ENCODE measurements at places on chromosomes 1 and 21. TPM values are rescaled to one million over a fixed set of nuclear protein-coding genes. Genes with fewer than 3 reads are reported as not detected.

The LCA5L gene
- polyA plus RNA-seq, result 1.1 TPM

- no peak for DNase-seq
Observed at GRCh38 chr1:223364685-223365382, 858 bp upstream of the SUSD4 start.

- DNase-seq, result no peak
Observed at GRCh38 chr1:197145446-197146024, 934 bp downstream of the ASPM start.

DNA sequence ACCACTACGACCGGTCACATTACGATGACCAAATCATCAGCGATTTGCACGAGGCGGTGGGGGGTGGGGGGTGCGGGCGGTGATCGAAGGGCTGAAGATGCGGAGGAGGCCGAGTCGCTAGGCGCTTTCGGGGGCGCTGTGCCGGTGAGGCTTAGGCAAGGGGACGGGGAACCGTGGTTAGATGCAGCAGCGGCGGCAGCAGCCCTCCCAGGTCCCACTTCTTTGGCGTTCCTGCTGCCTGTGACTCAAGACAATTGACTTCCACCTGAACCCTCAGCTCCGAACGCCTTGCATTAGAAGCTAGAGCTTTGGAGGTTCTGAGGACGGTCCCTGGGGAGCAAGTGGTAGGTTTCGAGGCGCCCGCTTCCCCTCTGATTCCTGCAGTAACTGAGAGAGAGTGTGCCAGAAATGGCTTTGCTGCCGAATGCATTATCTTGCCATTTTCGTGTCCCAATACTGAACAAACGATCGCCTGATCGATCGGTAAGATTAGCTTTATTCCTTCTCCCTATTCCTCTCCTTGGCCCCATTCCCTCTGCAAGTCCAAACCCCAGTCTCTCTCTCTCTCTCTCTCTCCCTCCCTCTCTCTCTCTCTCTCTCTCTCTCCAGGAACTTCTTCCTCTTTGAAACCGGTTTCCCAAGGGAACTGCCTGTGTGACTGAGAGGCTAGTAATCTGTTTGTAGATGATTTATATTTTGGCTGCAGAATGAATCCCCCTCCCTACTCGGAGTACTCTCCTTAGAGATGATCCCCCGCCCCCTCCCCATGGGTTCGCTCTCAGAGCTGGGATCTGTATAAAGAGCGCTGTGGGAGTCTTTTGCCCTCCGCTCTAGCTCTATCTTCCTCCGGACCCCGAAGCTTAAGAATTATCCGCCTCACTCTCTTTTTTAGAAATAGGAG lies 735 bp upstream of the BRINP3 start:
- no peak for DNase-seq

The NUP210L gene
- polyA plus RNA-seq, result not detected

The CYP4Z1 gene
- polyA plus RNA-seq, result not detected

- DNase-seq, result no peak
Observed at GRCh38 chr1:5415606-5416005, 576.6 kb downstream of the NPHP4 start.

GRCh38 chr1:100700586-100700985 lies 19.0 kb upstream of the VCAM1 start:
- DNase-seq, result no peak

DNA sequence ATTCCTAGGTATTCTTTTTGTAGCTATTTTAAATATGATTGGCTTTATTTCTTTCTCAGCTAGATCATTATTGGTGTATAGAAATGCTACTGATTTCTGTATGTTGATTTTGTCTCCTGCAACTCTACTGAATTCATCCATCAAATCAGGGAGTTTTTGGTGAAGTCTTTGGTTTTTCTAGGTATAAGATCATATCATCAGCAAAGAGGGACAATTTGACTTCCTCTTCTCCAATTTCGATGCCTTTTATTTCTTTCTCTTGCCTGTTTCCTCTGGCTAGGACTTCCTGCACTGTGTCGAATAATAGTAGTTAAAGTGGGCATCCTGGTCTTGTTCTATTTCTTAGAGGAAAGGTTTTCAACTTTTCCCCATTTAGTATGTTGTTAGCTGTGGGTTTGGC lies 27.5 kb upstream of the PRKACB start:
- no peak for DNase-seq

DNA sequence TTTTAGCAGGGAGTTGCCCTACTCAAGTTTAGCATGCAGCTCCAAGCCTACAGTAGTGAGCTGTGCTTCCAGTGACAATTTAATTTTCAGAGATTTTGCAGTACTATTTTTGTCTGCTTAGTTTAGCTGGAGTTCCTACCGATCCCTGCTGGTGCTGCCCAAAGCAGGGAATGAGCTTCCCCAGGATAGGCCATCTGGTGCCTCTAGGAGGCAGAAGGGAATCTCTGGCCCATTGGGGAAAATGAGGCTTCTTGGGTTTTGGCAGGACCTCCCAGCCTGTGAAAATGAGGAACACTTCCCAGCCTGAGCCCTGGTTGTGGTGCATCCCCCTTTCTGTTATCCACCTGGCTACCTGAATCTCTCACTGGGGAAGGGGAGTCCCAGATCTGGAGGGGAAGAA lies 149.2 kb downstream of the RASAL2 start:
- DNase-seq, result no peak

The TTC22 gene
- polyA plus RNA-seq, result not detected

- no peak for DNase-seq
Observed at GRCh38 chr1:226074046-226074445, 11.5 kb downstream of the H3-3A start.

- DNase-seq, result no peak
Observed at GRCh38 chr1:164619006-164619784, 60.2 kb downstream of the PBX1 start.

GRCh38 chr1:55337801-55338447 lies 122.8 kb upstream of the USP24 start:
- DNase-seq, result no peak

- no peak for DNase-seq
Observed at GRCh38 chr21:31599563-31599962, 59.9 kb upstream of the SOD1 start.

DNA sequence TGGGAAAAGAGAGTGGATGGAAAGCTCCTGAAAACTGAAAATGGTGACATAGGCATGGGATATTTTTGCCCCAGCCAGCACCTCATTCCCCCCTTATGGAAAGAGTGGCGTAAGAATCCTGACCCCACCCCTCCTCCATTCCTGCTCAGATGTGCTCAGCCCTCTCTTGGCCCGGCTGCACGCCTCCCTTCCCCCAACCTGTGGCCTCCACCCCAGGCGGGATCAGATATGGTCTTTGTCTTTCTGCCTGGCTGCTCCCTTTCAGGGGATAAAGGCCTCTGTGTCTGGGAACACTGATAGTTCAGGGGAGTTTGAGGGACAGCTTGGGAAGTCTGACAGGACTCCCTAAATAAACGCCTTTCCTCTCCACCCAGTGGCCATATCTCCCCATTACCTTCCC lies 49.8 kb downstream of the KIRREL1 start:
- no peak for DNase-seq

GRCh38 chr1:67586596-67586995 lies 98.4 kb upstream of the GADD45A start:
- DNase-seq, result peak; percentile 59

The HTR1D gene
- polyA plus RNA-seq, result 0.07 TPM

- no peak for DNase-seq
Observed at GRCh38 chr1:40699787-40700186, 8.3 kb downstream of the NFYC start.

GRCh38 chr21:29078869-29079767 lies 5.7 kb upstream of the CCT8 start:
- no peak for DNase-seq

DNA sequence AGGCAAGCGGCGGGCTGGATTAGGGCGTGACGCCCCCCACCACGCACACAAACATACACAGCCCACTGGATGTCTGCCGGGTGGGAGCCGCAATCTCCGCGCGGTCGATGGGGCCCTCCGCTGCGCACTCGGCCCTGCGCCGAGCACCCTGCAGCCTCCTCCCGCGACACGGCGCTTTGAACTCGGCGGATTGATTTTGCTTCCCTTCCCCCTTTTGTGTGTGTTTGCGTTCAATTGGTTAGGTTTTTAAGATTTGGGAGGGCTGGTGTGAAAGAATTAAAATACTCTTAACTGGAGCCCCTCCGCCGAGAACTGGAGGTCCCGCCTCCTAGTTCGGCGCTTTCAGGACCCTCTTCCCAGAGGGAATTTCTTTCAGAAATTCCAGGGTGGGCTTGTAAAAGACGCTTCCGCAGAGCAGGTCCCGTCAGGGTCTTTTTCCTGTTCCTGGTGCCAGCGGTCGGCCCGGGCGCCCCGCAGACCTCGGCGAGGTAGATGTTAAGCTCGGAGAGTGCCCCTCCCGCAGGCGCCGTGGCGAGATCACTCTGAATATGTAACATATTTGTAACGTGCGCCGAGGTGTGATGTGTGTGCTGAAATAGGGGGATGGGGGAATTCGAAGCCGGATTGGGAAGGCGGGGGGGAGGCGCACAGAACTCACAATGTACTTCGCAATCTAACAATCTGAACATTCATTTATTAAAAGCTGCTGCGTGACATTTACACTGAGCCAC lies 8.0 kb upstream of the BARHL2 start:
- no peak for DNase-seq

The IL12RB2 gene
- not detected for polyA plus RNA-seq

DNA sequence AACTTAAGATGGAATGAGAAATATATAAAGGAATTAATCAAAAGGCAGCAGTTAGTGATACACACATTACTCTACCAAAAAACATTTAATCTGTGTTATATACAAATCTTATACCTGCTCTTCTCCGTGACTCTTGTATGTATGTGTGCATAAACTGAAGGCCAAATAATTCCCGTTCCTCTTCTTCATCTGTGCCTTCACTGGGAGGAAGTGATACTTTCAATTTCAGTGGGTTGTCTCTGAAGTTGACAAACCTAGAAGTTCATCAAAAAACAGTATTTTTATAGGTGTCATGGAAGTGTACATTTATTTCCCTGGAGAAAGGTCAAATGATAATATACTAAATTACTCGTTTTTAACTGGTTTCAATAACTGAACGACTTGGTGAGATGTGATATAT lies 19.3 kb downstream of the TRMT13 start:
- no peak for DNase-seq

DNA sequence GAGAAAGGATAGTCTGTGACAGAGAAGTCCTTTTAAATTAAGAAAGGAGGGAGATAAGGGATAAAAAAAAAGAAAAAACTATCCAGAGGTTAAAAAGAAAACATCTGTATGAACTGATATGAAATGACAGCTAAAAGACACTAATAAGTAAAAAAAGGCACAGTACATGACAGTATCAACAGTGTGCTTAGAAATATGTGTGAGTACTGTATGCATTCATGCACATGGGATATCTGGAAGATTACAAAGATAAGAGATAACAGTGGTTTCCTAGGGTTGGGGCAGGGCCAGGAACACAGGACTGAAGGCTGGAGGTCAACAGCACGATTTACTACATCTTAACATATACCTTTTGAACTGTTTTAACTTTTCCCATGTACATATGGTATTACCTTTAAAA lies 13.3 kb downstream of the PTP4A2 start:
- no peak for DNase-seq

The OR10J1 gene
- polyA plus RNA-seq, result not detected

The SLC25A34 gene
- polyA plus RNA-seq, result 0.54 TPM

DNA sequence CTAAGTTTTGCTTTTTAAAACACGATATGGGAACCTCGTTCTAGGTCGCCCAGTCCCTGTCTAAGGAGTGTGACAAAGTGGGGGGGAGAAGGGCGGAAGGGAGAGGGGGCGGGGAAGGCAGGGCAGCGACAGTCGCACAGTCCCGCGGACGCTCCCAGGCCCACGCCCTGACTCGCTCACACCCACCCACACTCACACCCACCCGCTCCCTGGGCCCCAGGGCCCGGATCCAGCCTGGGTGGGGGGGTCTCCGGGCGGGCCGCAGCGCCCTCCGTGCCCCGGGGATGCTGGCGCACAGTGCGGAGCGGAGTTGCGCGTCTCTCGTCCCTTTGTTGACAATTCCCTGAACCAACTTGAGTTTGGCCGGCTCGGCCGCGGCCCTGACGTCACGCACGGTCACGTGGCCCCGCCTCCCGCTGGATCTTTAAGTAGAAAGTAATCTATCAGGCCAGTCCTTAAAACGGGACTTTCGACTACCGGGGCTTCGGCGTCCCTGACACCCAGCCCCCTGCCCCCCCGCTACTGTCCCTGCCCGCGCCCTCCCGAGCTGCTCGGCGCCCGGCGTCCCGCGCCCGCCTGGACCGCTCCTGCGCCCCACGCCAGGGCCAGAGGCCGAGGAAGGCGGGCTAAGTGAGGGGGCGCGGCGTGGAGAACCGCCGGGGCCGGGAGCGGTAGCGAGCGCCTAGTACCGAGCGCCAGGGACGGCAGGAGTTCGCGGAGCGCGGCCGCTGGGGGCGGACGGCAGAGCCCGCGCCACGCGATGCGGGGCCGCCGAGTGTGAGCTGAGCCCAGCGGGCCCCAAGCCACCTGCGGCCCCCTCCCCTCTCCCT lies at the start of gene FOXD3:
TSS of gene FOXD3 (plus strand) at position 454 of the 830 bp plus-strand sequence. CDS start 492 bp downstream, outside the sequence.
- DNase-seq, result no peak

DNA sequence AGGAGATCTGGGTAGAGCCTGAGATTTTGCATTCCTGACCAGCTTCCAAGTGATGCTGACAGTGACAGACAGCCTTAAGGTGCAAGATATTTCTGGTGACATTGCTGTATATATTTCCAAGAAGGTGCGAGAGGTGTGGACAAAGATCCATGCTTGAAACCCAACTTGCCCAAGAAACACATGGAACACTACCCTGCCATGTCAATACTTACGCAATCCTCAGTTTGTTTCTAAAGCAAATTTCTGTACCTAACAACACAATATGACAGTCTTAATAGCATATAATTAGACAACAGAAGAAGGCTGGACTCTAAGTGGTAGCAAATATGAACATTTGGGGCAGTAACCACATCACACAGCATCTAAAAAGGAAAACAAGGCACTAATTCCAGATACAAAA lies 260.4 kb downstream of the DSCAM start:
- DNase-seq, result no peak

DNA sequence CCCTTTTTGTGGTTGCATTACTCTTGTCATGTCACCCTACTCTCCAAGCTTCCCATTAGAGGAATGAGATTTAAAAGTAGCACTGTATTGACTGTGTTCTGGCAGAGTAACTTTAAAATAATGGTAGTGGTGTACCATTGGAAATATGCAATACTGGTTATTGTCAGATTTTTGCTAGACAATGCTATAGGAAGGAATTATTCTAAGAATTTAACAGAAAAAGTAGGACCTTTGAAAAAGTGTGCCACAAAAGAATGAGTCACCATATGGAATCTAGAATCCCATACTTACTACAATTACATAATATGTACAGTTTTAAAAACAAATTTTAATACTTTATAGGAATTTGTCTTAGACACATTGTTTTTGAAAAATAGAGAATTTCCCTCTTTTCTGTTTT lies 13.8 kb downstream of the MIER1 start:
- DNase-seq, result no peak

DNA sequence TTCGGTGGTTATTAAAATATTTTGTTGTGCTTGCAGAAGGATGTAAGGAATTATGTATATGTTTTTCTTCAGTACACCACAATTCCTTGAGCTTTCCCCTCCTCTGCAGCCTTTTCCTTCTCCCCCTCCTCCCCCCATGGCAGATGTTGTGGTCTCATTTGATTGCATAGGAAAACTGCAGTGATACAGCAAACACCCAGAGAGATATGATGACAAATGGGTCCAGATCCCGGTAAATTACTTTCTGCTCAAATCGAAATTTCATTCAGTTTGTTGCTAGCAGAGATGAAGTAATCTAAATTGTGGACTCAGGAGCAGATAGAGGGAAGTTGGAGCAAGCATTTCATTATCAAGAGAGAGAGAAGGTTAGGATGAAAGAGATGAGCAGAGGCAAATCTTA lies 9.9 kb downstream of the LMO4 start:
- no peak for DNase-seq

GRCh38 chr1:197319631-197320030 lies 51.6 kb downstream of the CRB1 start:
- no peak for DNase-seq

The LMOD1 gene
- polyA plus RNA-seq, result 112 TPM
